DMS79 (cell line): ENCODE measurements at places on chromosomes 12 and 14.

- no peak for DNase-seq
Observed at GRCh38 chr12:119179335-119180021, 747 bp downstream of the HSPB8 start.

- no peak for DNase-seq
Observed at GRCh38 chr14:99730876-99731546, 46.9 kb downstream of the CYP46A1 start.

- no peak for DNase-seq
Observed at GRCh38 chr12:41856228-41856627, 288.4 kb downstream of the GXYLT1 start.

DNA sequence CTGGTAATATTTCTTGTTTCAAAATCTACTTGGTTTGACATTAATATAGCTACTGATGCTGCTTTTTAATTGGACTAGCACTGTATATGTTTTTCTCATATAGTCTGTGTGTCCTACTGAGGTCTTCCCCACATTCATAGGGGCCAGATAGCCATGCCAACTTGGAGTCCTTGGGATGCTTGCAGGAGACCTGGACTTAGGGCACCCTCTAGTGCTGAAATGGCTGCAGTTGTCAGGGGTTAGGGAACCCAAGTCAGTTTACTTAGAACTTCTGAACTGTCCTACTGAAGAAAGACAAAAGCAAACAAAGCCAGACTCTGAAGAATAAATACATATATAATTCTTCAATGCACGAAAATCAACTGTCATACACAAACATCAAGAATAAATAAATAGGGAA lies 279.9 kb upstream of the SYT1 start:
- no peak for DNase-seq

GRCh38 chr14:105205673-105206208 lies 24.6 kb upstream of the NUDT14 start:
- peak; percentile 55 for DNase-seq

DNA sequence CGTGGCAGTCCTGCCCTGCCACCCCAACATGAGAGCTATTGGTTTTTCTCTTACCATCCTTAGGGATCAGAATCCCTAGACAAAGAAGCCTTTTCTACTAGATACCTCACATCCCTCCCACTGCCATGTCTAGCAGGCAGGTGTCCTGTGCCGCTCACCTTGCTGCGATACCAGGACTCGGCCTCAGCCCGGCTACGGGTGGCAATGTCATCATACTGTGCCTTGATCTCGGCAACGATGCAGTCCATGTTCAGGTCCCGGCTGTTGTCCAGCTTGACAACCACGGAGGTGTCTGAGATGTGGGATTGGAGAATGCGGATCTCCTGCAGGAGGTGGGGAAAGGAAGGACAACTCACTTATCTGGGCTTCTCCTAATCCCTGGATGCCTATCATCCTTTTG lies 4.5 kb downstream of the KRT83 start:
- DNase-seq, result no peak

DNA sequence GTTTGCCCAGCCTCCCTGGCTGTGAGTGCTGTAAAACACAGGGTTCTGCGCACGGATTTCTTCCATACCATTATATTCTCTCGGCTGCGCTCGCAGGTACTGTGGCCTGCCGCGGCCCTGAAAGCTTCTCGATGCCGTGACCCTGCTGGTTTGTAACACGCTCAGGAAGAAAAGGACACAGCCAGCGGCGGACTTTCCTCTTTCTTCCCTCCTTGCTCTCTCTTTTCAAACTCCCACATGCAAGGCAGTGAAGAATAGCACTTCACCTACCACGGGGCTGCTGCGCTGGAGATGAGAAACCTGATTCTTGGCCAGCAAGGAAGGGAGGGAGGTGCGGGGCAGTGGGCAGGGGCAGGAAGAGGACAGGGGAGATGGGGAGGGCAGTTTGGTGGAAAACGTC lies 130.2 kb downstream of the RBM19 start:
- peak; percentile 19 for DNase-seq

GRCh38 chr12:101108130-101108529 lies 101.9 kb downstream of the SLC5A8 start:
- DNase-seq, result no peak

GRCh38 chr12:18057051-18057450 lies 32.9 kb downstream of the RERGL start:
- no peak for DNase-seq

DNA sequence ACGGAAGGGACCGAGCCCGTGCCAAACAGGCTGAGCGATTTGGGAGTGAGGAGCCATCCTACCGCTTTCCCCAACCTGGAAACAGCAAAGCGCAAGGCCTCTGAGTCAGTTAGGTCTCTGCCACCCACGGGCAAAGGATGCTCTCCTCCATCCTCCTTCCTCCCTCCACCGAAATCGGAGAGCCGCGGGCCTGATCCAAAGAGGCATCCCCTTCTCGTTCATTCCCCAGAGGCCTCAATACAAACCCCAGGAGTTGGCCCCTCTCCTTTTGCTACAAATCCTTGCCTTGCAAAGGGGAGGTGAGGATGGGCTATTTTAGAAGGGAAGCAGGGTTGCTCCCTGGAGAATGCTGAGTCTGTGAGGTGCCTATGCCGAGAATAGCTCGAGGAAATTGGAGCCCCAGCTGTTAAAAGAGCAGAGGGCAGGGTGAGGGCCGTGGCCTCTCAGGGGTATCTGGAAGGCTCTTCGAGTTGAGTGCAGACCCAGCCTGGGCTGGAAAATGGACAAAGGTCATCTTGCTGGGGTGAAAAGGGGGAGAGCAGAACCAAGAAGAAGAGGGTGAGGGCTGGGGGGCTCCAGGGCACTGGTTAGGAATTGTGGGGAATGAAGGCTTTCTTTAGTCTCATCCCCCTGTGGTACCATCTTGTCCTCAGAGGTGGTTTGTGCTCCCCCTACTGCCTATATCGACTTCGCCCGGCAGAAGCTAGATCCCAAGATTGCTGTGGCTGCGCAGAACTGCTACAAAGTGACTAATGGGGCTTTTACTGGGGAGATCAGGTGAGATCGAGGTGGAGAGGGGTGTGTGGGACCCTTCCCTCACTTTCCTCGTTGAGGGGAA lies 1.1 kb downstream of the TPI1 start:
- no peak for DNase-seq

GRCh38 chr12:95986635-95987570 lies 9.2 kb downstream of the HAL start:
- DNase-seq, result no peak

DNA sequence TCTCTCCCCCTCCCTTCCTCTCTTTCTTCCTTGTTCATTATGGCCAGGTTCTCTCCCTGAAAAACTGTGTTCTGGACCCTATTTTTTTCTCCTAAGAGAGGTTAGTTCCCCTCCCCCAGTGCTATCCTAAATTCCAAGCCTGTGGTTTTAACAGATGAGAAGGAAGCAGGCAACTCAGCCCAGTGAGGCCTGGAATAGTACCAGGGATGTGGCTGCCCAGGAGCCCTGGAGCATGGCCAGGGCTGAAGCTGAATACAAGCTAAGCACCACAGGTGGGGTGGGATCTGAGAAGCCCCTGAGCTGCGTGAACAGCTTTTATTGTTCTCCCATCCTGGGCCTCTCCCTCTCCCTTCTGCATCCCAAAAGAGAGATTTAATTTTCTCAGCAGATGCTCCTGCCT lies 1581.3 kb upstream of the TMEM132C start:
- no peak for DNase-seq

DNA sequence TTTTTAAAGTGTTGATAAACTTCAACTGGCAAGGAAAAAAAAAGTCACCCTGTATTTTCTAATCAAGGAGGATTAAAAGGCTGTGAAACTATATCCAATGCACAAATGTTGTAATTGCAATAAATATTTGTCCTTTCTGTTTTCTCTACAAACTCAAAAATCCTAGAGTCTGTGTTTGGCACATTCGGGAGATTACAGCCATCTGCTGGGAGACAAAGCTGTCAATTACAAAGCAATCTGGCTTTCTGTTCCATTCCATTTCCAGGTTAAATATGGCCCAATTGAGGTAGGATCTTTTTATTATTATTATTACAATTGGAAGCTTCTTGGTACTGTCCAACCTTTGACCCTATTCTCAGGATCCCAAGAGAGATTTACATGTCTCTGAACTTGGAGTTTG lies 295.9 kb downstream of the DIO2 start:
- DNase-seq, result no peak

DNA sequence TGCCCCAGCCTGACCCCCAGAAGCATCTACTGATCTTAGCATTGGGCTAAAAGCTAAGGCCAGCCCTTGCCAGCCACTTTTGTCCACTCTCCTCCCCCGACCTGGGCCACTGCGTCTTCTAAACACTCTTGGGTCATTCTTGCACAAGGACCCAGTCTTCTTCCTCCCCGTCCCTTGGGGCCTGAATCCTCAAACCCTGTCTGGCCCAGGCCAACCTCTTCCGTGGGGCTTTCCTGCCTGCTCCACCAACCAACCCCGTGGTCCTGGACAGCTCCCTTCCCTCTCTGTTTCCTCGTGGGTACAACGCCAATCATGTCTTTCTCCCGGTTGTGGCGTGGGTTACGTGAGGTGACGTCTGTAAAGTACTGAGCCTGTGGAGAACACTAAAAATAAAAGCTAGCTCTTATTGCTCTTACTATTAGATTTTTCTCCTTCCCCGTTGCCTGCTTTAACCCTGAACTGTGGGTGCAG lies 21.5 kb downstream of the FAM222A start:
- no peak for DNase-seq

GRCh38 chr12:48389409-48389808 lies 38.7 kb upstream of the ZNF641 start:
- DNase-seq, result no peak

GRCh38 chr12:77064896-77065360 lies 441 bp downstream of the E2F7 start:
- peak; percentile 30 for DNase-seq

DNA sequence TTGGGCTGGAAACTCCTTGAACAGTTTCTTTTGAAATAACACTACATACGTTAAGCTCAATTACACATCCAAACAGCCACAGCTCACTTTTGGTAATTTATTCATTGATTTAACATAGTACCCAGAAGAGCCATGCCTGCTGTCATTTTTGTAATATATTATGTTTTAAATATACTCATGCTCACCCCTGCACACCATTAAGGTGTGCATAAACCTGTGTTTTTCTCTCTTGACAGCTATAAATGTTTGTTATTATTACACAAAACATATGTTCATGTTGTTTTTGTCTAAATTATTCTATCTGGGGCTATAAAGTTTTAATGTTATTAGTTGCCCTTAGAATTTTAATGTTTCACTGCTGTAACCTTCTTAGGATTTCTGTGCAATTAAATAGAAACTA lies 296.1 kb downstream of the AKAP6 start:
- DNase-seq, result peak; percentile 77

- no peak for DNase-seq
Observed at GRCh38 chr12:55673638-55674037, 34.1 kb downstream of the ITGA7 start.

- DNase-seq, result no peak
Observed at GRCh38 chr12:110349096-110349495, 54.4 kb downstream of the ANAPC7 start.

DNA sequence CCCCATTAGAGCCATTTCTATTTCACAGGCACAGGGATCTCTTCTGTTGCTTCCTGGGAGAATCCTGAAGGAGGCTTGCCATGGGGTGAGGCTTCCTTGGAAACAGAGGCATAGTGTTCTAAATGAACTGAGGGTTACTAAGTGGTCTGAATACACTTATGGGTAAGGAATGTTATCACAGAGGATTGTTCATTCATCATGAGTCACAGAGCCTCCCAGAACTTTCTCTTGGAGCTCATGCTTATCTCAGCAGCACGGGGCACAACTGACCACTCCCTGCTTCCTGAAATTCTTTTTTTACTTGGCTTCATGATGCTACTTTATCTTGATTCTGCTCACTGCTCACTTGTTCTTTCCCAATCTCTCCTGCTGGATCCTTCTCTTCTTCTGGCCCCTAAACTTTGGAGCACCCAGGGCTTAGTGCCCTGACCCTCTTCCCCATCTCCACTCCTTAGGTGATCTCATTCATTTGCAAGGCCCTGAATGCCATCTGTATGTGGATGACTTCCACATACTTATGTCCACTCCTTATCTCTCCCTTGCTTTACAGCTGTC lies 57.9 kb downstream of the ANO6 start:
- DNase-seq, result no peak

DNA sequence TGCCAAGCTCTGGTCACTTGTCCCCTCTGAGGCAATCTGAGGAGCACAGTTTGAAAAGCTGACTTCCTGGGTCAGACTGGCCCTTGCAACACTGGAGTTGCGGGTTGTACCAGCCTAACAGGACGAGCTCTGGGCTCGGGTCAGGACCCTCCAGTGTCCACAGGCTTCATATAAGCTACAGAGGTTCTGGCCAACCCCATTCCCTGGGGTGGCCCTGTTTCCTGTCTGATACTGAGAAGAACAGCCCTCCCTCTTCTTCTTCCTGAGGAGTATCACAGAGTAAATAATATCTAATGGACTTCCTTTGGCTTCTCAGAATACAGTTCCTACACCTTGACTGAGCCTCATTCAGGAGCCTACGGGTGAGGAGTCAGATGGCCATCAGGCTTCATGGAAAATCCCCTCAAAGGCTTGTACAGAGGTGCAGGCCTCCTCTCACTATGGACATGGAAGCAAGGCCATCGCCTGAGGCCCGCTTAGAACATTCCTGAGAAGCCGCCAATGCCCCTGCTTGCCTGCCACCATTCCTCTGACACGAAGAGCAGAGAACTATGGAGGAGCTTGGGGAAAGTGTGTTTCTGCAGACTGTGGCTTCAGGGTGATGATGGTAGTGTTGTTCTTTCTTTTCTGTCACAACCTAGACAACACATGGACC lies 28.5 kb upstream of the ANO2 start:
- no peak for DNase-seq
